ENCODE measurements at places on chromosomes 11 and 22. TPM values are rescaled to one million over a fixed set of nuclear protein-coding genes. Genes with fewer than 3 reads are reported as not detected.

- H3K27me3 ChIP-seq, result no peaks in the 10 kb centered on the region
- DNase-seq, result no peak
- no peak overlapping the region for H3K27ac ChIP-seq
These were observed 9.4 kb downstream of the HIPK3 start for GRCh38 chr11:33266393-33267215.

DNA sequence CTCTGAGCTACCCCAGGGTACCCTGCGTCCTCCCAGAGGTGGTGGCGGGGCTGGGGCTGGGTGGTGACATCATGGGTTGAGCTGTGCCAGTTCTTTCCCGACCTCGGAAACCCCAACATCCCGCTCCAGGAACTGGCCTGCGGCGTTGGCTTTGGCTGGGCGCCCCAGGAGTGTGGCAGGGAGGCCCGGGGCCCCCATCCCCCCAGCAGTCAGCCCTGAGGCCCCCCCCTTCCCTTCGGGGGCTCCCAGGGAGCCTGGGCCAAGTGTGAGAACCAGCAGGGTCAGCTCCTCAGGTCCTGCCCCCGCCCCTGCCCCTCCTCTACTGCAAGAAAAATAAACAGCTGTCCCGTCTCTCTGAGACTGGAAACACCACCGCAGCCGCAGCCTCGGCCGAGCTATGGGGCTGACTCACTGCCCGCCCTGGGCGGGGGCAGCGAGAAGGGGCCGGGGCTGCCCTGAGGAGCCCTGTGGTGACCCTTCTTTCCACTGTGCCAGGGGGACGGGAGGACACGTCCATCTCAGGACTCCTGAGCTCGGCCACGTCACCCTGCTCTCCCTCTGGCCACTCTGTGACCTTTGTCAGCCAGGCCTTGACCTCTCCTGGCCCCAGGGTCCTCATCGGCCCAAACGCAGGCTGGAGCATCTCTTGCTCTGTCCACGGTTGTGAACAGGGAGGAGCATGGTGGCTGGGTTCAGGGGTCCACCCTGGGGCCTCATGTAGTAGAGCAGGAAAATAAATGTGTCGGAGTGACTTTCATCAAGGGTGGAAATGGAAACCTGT, 73.4 kb downstream of the WNT7B start:
- H3K4me1 ChIP-seq, result peaks cover 26% of the 10 kb centered on the region
- no peak overlapping the region for H3K27ac ChIP-seq
- H3K4me3 ChIP-seq, result no peak overlapping the region
- H3K36me3 ChIP-seq, result no peaks in the 10 kb centered on the region
- no peaks in the 10 kb centered on the region for H3K27me3 ChIP-seq

- no peak for DNase-seq
- H3K36me3 ChIP-seq, result peaks cover 6% of the 10 kb centered on the region
- H3K4me1 ChIP-seq, result no peaks in the 10 kb centered on the region
- no peak overlapping the region for H3K27ac ChIP-seq
These were observed 74.2 kb upstream of the MS4A8 start for GRCh38 chr11:60625262-60625661.

DNA sequence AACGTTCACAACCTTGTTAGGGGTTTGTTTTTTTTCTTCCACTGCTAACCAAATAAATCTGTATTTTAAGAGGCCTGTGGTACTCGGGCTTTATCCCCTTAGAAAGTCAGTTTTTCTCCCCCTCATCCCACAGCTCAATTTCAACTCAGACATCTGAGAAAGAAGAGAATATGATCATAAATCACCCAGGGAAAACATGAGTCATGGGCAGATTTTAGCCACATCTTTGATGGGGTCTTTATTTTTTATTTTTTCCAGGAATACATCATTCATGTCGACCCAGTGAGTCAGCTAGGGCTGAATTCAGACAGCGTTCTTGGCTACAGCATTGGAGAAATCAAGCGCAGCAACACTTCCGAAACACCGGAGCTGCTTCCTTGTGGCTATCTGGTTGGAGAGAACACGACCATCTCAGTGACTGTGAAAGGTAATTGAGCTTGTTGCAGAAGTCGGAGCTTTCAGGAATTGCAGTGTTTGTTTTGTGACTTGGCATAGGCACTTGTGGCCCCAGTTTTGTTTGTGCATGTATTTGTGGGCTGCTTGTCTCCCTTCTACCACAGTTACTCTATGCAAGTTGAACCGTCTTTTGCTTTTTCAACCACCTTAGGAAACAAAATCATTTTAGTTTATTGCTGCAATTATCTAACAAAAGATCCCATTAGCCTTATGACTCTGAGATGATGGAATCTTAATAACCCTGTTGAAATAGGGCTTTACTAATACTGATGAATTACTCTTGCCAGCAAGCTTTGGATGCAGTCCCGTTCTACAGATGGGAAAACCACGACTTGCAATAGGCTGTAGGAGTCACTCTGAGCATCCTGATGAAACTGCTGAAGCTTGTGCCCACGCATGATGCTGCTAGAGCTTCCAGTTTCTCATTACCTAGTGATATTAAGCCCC, 62.7 kb downstream of the DBX1 start:
- peaks cover 3% of the 10 kb centered on the region for H3K4me1 ChIP-seq
- no peak overlapping the region for H3K27ac ChIP-seq
- H3K4me3 ChIP-seq, result no peak overlapping the region
- no peak for DNase-seq
- H3K27me3 ChIP-seq, result no peaks in the 10 kb centered on the region

GRCh38 chr22:26786398-26786797, 129.0 kb downstream of the MIAT start:
- no peak overlapping the region for H3K4me3 ChIP-seq
- no peaks in the 10 kb centered on the region for H3K27me3 ChIP-seq
- H3K27ac ChIP-seq, result no peak overlapping the region
- no peak for DNase-seq

DNA sequence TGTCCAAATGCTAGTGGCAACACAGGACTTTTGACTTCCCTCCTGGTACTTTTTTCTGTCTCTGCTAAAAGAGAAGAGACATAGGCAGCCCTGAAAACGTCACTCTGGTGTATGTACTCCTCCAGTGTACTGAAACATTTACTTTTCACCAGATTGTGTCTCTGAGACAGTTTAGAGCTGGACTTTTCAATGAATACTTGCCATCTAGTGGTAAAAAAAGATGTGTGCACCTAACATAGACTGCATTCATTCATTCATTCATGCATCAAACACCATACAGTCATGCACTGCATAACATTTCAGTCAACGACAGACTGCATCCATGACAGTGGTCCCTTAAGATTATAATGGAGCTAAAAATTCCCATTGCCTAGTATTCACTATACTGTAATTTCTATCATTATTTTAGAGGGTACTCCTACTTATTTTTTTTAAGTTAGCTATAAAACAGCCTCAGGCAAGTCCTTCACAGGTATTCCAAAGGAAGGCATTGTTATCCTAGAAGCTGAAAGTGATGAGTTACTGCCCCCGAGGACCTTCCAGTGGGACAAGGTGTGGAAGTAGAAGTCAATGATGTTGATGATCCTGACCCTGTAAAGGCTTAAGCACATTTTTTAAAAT, 186.2 kb downstream of the SPON1 start:
- H3K4me1 ChIP-seq, result no peaks in the 10 kb centered on the region
- peaks cover 7% of the 10 kb centered on the region for H3K36me3 ChIP-seq

IGLL1 gene
- not detected for total RNA-seq

PGA5 gene
- not detected for total RNA-seq

ARRB1 gene
- total RNA-seq, result 56.5 TPM

PLAAT2 gene
- not detected for total RNA-seq

ATP6V1E1 gene
- total RNA-seq, result 63.9 TPM

Data from neural crest cell (in vitro differentiated cells).